Activated naive CD8-positive, alpha-beta T cell treated with anti-CD3 and anti-CD28 coated beads, Interleukin-2, amount 10 ng/mL, durations not matched to agents 7 days and 5 days (primary cell): ENCODE measurements at places on chromosomes 2 and 18. TPM values are rescaled to one million over a fixed set of nuclear protein-coding genes. Genes with fewer than 3 reads are reported as not detected.

The CRACDL gene
- total RNA-seq, result 2.3 TPM

The DSG1 gene
- total RNA-seq, result not detected

The TGFA gene
- total RNA-seq, result 1.0 TPM

The TM4SF20 gene
- not detected for total RNA-seq

The WNT10A gene
- 1.9 TPM for total RNA-seq

The MGAT4A gene
- 124 TPM for total RNA-seq

The DNAJC5G gene
- not detected for total RNA-seq

The CAPN13 gene
- total RNA-seq, result not detected

The ANKRD29 gene
- not detected for total RNA-seq

The SLC4A5 gene
- total RNA-seq, result 3.6 TPM

The DRC1 gene
- total RNA-seq, result not detected

The C2orf80 gene
- total RNA-seq, result not detected

The GNLY gene
- total RNA-seq, result 22.0 TPM

The KCNG3 gene
- total RNA-seq, result 0.11 TPM

The PXDN gene
- 1.8 TPM for total RNA-seq

The NEMP2 gene
- total RNA-seq, result 16.2 TPM

The SLC16A14 gene
- 0.65 TPM for total RNA-seq

The ZNF892 gene
- 4.4 TPM for total RNA-seq

GRCh38 chr2:63572001-63572400 lies 16.3 kb downstream of the WDPCP start:
- DNase-seq, result no peak

- no peak for DNase-seq
Observed at GRCh38 chr2:154386186-154386585, 312.3 kb upstream of the KCNJ3 start.

- DNase-seq, result no peak
Observed at GRCh38 chr2:12543978-12544558, 172.7 kb upstream of the TRIB2 start.

DNA sequence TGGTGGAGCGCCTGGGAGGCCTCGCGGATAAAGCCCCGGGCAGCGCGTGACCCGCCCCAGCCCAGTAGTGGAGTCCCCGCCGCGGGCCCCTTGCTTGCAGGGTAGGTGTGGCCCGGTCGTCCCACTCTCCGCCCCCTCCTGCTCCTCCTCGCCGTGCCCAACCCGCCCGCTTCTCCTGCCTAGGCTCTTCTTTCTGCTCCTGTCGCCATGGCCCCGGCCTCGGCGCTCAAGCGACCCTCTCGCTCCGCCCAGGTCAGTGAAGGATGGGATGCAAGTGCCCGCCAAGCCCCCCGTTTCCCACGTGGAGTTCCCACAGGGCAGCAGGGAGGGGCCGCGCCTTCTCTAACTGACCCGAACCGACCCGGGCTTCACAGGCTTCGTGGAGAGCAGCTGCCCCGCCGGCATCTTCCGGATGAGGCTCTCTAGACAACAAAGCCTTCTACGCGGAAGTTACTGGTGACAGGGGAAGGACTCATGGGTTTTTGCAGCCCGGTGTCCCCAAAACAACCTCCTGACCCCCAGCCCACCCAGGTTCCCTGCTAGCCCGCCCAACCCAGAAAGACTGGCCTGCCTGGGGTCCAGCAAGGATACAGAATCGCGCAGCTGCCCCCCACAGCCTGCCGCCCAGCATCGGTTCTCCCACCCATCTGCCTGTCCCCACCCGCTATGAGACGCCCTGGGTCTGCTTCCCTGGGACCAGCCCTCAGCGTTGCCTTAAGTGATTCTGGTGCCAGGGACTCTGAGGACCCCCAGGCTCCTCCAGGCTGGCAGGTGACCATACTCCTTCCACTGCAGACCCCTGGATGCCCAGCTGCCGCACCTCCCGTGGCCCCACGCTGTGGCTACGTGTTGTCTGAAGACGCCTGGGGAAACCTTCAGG lies 32.8 kb downstream of the TTC32 start:
- peak; percentile 78 for DNase-seq

DNA sequence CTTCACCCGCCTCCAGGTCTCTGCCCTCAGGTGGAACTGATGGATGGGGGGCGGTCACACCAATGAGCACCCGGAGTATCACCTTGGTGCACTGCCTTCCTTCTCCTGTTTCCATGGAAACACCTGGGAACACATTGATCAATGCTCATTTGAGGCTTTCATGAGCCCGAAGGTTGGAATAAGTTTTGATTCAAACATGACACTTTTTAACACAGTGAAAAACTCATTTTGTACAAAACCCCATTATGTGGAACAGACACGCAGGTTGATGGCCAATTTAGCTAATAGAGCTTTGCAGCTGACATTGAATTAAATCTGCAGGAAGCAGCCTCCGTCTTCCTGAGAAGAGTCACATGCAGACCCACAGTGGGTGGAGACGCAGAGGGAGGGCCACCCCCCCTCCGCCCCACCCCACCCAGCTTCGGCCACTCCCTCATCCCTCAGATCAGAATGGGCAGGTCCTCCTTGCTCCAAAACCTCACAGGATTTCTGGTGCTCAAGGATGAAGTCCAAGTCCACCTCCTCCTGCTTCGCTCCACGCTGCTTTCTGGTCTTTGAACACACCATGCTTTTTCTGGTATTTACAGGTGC lies 96.0 kb upstream of the MYCN start:
- no peak for DNase-seq

DNA sequence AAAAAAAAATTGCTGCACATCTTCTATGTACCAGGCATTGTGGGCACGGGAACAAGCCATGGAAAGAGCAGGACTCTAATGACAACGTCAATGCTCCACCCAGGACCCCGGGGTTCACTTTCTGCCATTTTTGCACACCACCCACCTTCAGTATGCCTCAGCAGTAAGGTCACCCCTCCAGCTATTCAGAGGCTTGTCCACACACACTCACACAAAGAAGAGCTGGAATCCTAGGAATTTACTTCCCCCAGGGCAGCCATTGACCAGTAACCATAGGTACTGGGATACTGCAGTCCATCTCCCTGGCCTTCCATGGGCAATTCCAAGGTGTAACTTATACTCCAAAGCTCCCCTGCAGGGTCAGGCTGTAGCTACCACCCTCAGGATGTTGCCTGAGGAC lies 170.8 kb downstream of the SUCLG1 start:
- no peak for DNase-seq

- no peak for DNase-seq
Observed at GRCh38 chr18:54714851-54715250, 113.4 kb upstream of the RAB27B start.

GRCh38 chr2:209298601-209299000 lies 125.2 kb upstream of the MAP2 start:
- no peak for DNase-seq

- no peak for DNase-seq
Observed at GRCh38 chr2:118589721-118590120, 257.7 kb downstream of the EN1 start.

- no peak for DNase-seq
Observed at GRCh38 chr2:185813707-185814106, 75.1 kb downstream of the FSIP2 start.

GRCh38 chr2:218270721-218271486 lies 585 bp downstream of the PNKD start:
- DNase-seq, result no peak

GRCh38 chr2:143856978-143857377 lies 662.9 kb downstream of the ZEB2 start:
- DNase-seq, result no peak

DNA sequence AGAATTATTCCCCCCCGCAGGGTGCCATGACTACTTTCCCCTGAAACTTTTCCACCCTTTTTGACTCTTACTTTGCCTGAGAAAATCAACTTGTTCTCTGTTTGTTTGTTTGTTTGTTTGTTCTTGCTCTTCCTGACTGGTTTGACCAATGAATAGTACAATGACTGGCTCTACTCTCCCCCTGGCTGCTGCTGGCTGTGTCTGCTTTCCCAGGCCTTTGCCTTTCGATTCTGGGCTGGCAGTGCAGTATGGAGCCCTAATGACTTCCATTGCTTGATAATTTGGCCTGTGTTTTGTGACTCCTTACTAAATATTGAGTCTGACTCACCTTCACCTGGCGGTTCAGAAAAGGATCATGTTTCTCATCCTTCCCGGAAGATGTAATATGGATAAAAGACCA lies 241.1 kb downstream of the TMEM182 start:
- no peak for DNase-seq

DNA sequence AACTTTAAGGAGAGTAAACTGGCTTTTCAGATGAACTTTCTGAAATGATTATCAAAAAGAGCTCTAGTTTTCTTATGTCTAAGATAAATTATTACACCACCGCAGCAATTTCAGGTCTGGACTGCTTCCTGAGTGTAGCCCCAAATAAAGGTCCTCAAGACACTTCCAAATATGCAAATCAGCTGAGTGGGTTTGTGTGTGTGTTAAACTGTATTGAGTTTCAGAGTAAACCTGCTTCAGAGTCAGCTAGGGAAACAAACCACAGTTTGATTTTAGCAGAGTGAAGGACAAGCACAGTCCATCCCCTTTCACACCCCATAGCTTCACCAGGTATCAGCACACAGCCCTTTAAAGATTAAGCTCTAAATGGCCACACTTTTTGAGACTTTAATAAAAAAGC lies 168.7 kb downstream of the NRXN1 start:
- no peak for DNase-seq

GRCh38 chr2:151947813-151948165 lies 119.6 kb upstream of the ARL5A start:
- DNase-seq, result no peak

DNA sequence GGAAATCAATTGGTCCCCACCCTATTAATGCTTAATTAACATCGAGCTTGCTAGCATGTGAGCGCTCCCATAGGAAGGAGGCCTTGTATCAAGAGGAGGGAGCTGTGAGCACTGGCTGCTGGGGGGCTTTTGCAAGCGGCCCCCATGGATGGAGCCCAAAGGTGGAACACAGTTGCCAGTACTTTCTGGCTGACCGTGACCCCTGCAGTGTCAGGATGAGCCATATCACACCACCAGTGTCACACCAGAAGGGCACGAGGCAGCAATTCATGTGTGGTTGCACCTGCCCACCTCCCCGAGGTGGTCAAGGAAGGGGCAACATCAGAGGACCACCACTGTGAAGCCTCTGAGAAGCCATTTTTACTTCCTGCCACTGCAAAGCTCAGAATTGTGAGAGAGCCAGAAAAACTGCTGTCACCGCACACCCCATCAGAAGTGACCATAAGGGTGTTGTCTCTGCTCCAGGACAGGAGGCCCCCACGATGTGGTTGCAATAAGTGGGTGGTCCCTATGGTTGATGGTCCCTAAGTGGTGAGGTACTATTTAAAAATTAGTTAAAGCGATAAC lies 99.8 kb upstream of the RAB6C start:
- DNase-seq, result no peak

DNA sequence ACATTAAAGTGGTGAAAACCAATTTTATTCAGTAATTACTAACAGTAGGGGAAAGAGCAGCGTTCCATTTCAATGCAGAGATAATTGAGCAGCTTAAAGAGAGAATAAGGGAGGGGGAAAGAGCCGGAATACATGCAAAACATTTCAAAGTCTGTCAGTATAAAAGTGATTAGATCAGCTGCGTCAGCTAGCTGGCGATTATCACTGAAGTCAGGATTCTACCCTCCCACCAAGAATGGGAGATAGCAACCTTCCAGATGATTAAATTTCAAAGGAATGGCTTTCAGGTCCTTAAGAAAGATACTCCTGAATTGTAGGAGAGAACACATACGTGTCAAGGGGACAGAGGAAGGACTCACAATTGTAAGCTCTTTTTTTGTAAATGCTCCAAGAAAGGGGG lies 2.7 kb upstream of the ZC3H6 start:
- no peak for DNase-seq

GRCh38 chr18:57930476-57930875 lies 113.5 kb upstream of the NEDD4L start:
- DNase-seq, result no peak

- DNase-seq, result no peak
Observed at GRCh38 chr2:196441527-196441926, 198.0 kb upstream of the CCDC150 start.

DNA sequence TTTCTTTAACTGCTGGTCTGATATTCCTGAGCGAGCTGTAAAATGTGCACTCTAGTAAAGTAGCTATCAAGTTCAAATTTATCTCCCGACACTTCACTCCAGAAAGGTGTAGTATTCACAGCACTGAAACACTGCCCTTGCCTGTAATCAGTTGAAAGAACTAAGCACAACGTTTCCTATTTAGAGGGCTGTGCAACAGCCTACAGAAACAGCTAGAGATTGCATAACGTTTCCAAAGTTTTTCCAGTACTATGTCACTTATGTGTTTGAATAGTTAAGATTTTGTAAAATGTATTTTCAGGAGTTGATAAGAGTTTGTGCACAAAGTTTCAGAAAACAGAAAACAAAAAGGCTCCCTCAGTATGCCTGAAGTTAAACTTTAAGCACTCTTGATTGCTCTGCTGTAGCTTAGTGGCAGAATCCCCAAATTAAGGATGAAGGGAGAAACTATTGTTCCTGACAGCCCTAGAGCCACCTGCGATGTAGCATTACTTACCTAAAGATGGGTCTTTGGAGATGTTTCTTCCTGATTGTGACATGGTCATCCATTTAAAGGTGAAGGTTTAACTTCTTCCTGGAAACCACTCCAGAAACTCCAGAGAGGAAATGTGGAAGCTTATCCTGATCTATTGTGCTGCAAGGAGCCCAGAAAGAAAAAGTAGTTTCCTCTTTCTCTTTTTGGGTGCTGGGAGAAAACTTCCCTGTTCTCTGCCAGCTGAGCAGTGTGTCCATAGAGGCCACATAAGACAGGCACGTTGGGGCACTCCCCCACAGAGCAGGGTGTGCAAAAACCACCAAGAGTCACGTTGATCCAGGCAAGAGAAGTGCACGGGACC lies 536 bp downstream of the PDE1A start:
- no peak for DNase-seq

DNA sequence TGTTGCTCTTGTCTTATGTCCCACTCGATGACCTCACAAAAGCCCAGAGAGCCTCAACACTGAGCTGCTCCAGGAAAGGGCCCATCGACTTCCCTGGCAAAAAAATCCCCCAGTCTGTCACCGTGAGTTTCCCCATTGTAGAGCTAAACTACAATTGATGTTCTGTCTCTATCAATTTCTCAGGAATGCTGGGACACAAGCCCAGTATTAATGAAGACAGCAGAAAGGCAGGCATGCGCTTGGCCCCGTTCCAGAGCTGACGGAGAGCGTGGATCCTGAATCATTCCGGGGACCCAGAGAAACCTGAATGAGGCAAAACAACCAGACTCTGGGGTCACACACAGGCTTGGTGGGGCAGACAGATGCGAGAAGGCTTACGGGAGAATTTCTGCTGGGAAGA lies 146.9 kb downstream of the TTC32 start:
- DNase-seq, result no peak
